ENCODE measurements at places on chromosomes 12 and 14. TPM values are rescaled to one million over a fixed set of nuclear protein-coding genes. Genes with fewer than 3 reads are reported as not detected.

Gene CLEC6A
- total RNA-seq: not detected

Gene NEUROD4
- not detected for total RNA-seq

Gene CPNE6
- total RNA-seq: 0.13 TPM

Gene TPPP2
- total RNA-seq: not detected

Gene DPF3
- total RNA-seq: 3.2 TPM

Gene SCYL2
- 28.9 TPM for total RNA-seq

- H3K27me3 ChIP-seq: no peaks in the 10 kb centered on the region
- H3K4me3 ChIP-seq: no peak overlapping the region
- no peaks in the 10 kb centered on the region for H3K36me3 ChIP-seq
- H3K27ac ChIP-seq: no peak overlapping the region
- H3K4me1 ChIP-seq: no peaks in the 10 kb centered on the region
These were observed 143.1 kb upstream of the NUDT4 start for GRCh38 chr12:93234641-93235040.

DNA sequence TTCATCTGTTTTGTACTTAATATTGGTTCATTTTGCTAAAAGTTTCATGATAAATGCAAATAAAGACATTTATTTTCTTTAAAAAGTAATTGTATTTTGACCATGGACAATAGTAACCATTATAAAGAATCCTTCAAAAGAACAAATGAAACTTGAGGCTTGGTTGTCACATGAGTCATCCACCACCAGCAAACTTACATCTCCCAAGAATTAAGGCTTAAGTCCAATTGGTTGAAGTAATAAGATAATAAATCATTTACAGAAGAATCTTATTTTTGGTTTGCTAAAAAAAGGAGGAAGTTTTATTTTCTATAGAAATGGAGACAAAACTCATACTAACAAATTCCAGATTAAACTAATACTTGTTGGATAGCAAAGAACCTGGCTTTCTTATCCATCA lies 84.8 kb upstream of the KITLG start:
- no peaks in the 10 kb centered on the region for H3K4me1 ChIP-seq
- H3K36me3 ChIP-seq: no peaks in the 10 kb centered on the region

DNA sequence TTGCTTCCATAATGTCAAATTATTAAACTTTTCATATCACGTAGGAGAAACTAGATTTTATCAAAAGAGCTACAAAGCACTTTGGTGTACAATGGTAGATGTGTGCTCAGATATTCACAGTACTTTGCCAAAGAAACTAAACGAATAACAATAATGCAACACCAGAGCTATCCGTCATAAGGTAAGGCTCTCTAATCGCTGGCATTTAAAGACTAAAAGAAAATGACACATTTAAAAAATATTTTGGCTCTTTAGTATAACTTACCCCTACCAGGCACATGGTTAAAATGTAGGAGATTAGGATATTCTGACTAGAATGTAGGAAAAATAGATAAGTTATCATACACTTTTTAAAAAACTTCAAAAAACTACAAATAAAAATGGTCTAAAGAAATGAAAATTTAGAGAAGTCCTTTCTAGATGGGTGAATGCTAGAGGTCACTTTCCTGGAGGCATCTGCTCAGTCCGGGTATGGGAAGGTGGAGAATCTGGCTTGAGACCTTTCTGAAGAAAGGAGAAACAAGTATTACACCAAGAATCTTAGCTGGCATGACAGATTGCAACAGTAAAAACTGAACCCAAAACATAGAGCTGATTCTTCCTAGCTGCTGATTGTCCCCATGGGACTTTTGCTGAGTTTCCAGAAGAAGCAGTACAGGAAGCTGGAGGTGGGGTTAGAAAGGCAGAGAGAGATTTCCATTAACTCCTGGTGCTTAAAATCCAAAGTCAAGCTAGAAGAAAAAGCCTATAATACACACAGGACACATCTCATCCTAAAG lies 67.9 kb downstream of the FAR2 start:
- H3K27ac ChIP-seq: no peak overlapping the region
- H3K27me3 ChIP-seq: no peaks in the 10 kb centered on the region
- no peak for DNase-seq
- H3K36me3 ChIP-seq: no peaks in the 10 kb centered on the region
- no peak overlapping the region for H3K4me3 ChIP-seq
- H3K4me1 ChIP-seq: no peaks in the 10 kb centered on the region

DNA sequence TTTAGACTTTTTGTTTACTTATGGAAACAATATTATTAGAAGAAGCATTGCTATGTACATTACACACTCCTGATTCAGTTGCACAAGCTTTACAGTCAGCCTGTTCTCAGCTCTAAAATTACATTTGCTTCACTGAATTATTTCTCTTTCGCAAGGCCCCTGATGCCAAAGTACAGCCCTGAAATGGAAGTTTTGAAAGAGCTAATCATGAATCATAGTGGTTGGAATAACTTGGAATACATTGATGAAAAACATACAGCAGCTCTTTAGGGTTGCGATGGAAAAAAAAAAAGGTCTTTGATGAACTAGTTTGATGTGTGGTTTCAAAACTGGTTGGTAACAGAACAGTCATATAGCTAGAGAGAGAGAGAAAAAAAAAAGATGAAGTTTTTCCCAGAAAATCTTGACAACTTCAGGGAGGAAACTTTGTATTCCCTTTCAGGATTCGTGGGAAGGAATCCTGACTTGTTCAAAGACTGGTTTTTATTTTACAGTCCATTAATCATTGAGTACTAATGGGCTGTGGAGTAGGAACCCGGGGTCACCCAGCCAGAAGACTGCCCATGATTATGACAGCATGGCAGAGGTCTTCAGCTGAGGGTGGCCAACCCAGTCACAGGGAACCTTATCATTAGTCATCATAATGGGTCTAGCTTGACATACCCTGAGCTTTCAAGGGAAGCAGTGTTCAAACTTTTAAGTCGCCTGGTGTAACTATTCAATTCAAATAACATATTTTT lies 460.1 kb downstream of the NAV3 start:
- no peak overlapping the region for H3K27ac ChIP-seq
- H3K27me3 ChIP-seq: no peaks in the 10 kb centered on the region

DNA sequence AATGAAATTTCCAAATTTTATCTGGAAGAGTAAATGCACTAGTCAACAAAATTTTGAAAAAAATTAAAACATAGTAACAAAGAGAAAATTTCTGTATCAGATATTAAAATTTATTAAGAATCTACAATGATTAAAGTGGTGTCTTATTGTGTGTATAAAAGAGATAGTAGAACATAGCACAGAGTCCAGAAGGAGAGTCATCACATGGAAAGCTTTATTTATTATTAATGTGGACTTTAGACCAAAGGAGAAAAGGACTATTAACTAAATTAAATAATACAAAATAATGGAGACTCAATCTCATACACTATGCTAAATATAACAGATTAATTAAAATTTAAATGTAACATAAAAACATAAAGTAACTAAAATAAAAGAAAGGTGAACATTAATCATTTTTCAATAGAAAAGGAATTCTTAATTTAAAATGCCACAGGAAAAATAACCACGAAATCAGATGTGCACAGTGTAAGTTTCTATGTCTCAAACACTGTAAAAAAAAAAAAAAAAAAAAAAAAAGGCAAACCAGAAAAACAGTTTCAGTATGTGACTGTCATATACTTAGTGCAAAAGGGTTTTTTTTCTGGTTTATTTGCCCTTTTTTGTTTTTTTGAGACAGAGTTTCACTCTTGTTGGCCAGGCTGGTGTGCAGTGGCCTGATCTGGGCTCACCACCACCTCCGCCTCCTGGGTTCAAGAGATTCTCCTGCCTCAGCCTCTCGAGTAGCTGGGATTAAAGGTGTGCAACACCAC lies 95.4 kb downstream of the MYF5 start:
- H3K27ac ChIP-seq: no peak overlapping the region
- H3K36me3 ChIP-seq: no peaks in the 10 kb centered on the region
- peaks cover 28% of the 10 kb centered on the region for H3K4me1 ChIP-seq
- no peak overlapping the region for H3K4me3 ChIP-seq

- H3K4me1 ChIP-seq: no peaks in the 10 kb centered on the region
- H3K27ac ChIP-seq: no peak overlapping the region
- H3K36me3 ChIP-seq: no peaks in the 10 kb centered on the region
These were observed 12.8 kb downstream of the LRCOL1 start for GRCh38 chr12:132597333-132598316.

DNA sequence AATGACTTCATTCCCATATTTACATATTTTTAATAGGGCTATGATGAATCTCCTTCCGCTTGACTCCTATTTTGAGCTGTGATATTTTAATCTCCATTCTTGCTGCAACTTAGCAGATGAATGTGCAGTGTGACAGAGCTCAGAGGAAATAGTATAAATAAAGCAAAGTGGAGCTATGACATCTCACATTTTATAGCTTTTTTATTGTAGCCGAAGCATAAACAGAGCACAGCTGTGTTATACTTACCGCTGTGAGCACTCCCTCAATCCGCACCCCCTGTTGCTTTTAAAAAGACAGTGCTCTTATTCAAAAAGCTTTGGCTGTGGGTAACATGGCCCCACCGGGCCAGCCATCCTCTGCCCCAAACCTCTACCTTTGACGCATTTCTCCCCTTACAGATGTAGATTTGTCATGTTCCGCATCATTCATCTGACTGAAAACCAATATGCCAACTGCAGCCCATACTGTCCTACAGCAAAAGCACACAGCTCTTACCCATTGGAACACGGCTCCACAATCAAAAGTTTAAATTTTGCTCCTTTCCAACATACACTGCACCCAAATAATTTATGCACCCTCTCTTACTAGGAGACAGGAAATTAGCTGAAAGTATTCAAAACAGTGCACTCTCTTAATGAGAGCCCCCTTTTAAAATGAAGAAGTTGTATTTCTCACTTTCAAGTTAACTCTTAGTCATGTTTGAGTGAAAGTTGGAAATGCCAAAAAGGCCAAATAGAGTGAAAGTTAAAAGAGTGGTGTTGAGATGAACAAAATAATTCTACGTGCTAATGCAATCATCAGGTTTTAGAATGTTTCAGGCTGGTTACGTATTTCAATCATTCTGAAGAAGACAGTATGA lies 429.3 kb upstream of the SOX5 start:
- H3K36me3 ChIP-seq: no peaks in the 10 kb centered on the region
- H3K27ac ChIP-seq: no peak overlapping the region
- no peak for DNase-seq
- no peaks in the 10 kb centered on the region for H3K27me3 ChIP-seq
- no peak overlapping the region for H3K4me3 ChIP-seq

GRCh38 chr12:94208622-94208966 lies 60.2 kb downstream of the PLXNC1 start:
- peak overlapping the region; percentile 58 for H3K4me3 ChIP-seq
- no peaks in the 10 kb centered on the region for H3K27me3 ChIP-seq
- peak overlapping the region; percentile 100 for H3K27ac ChIP-seq
- peaks cover 11% of the 10 kb centered on the region for H3K36me3 ChIP-seq

GRCh38 chr14:53741479-53742232 lies 215.0 kb downstream of the BMP4 start:
- no peak for DNase-seq
- no peaks in the 10 kb centered on the region for H3K4me1 ChIP-seq
- H3K4me3 ChIP-seq: no peak overlapping the region
- H3K27ac ChIP-seq: no peak overlapping the region
- H3K27me3 ChIP-seq: no peaks in the 10 kb centered on the region

GRCh38 chr14:87883750-87884149 lies 109.2 kb downstream of the GALC start:
- no peak overlapping the region for H3K4me3 ChIP-seq
- H3K36me3 ChIP-seq: no peaks in the 10 kb centered on the region
- H3K4me1 ChIP-seq: no peaks in the 10 kb centered on the region
- no peak overlapping the region for H3K27ac ChIP-seq
- DNase-seq: no peak
- H3K27me3 ChIP-seq: no peaks in the 10 kb centered on the region

DNA sequence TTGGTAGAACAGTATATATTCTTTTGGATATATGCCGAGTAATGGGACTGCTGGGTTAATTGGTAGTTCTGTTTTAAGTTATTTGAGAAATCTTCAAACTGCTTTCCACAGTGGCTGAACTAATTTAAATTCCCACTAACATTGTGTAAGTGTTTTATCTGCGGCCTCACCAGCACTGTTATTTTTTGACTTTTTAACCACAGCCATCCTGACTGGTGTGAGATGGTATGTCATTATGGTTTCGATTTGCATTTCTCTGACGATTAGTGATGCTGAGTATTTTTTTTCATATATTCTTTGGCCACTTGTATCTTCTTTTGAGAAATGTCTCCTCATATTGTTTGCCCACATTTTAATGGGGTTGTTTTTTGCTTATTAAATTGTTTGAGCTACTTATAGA lies 357.4 kb downstream of the C12orf50 start:
- no peak for DNase-seq
- H3K36me3 ChIP-seq: no peaks in the 10 kb centered on the region
- H3K4me1 ChIP-seq: no peaks in the 10 kb centered on the region
- H3K27me3 ChIP-seq: no peaks in the 10 kb centered on the region
- H3K27ac ChIP-seq: no peak overlapping the region

GRCh38 chr14:105087963-105088811 lies 23.0 kb upstream of the GPR132 start:
- no peaks in the 10 kb centered on the region for H3K27me3 ChIP-seq
- no peaks in the 10 kb centered on the region for H3K36me3 ChIP-seq
- H3K4me3 ChIP-seq: peak overlapping the region; percentile 40

- no peaks in the 10 kb centered on the region for H3K36me3 ChIP-seq
- H3K27ac ChIP-seq: no peak overlapping the region
- peaks cover 30% of the 10 kb centered on the region for H3K27me3 ChIP-seq
- no peak overlapping the region for H3K4me3 ChIP-seq
- peaks cover 48% of the 10 kb centered on the region for H3K4me1 ChIP-seq
- no peak for DNase-seq
These were observed 1.5 kb upstream of the WNT10B start for GRCh38 chr12:48972952-48973483.
